ENCODE measurements at places on chromosomes 7 and 10.

- no peak for DNase-seq
- no peaks in the 10 kb centered on the region for H3K4me1 ChIP-seq
- no peak overlapping the region for H3K27ac ChIP-seq
Measured at GRCh38 chr10:60818134-60818770, 40.0 kb downstream of the CDK1 start.

- no peak for DNase-seq
- peaks cover 10% of the 10 kb centered on the region for H3K4me1 ChIP-seq
- H3K36me3 ChIP-seq: no peaks in the 10 kb centered on the region
- H3K4me3 ChIP-seq: peak overlapping the region; percentile 13
Measured at GRCh38 chr7:158588085-158588877, 658 bp upstream of the PTPRN2 start.

GRCh38 chr7:74269757-74270277 is 15.6 kb upstream of the RFC2 start:
- H3K36me3 ChIP-seq: no peaks in the 10 kb centered on the region
- no peak overlapping the region for H3K27ac ChIP-seq
- DNase-seq: peak; percentile 55
- no peaks in the 10 kb centered on the region for H3K4me1 ChIP-seq
- H3K27me3 ChIP-seq: no peaks in the 10 kb centered on the region

DNA sequence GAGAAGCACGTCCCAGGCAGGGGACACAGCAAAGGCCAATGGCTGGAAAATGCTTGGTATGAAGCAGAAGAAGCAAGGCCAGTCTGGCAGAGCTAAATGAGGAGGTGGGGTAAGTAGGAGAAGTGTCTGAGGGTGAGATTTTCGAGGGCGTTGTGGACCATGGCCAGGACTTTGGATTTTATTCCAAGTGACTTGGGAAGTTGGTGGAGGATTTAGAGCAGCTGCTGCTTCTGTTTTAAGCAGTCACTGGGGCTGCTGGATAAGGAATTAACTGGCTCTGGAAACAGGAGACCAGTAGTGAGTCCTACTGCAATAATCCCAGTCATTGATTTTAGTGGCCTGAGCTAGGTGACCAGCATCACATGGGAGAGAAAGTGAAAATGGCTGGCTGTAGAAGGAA is 67.6 kb upstream of the GSDME start:
- DNase-seq: no peak
- H3K4me3 ChIP-seq: no peak overlapping the region
- no peak overlapping the region for H3K27ac ChIP-seq
- H3K36me3 ChIP-seq: peaks cover 3% of the 10 kb centered on the region
- H3K4me1 ChIP-seq: peaks cover 53% of the 10 kb centered on the region

GRCh38 chr7:31782411-31782991 is 95.5 kb downstream of the PPP1R17 start:
- no peaks in the 10 kb centered on the region for H3K4me1 ChIP-seq
- DNase-seq: no peak
- H3K27me3 ChIP-seq: no peaks in the 10 kb centered on the region
- no peak overlapping the region for H3K4me3 ChIP-seq

DNA sequence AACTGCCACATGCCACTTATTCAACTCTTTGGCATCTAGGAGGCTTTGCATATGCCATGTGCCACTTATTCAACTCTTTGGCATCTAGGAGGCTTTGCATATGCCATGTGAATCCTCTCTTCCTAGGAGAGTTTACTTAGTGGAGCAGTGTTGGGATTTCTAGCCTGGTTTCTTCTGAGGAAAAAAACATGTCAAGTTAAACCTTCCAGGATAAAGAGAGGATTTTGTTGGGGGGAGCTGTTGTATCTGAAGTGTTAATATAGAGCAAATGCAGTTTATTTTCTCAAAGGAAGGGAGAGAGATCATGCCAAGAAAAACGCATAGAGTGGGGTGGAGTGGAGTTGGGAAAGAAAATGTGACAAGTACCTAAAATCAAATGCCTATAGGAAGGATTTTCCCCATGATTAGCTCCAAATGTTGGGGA is 91.5 kb downstream of the MCU start:
- H3K4me1 ChIP-seq: no peaks in the 10 kb centered on the region
- H3K27me3 ChIP-seq: no peaks in the 10 kb centered on the region
- no peak overlapping the region for H3K27ac ChIP-seq
- no peak overlapping the region for H3K4me3 ChIP-seq
- no peaks in the 10 kb centered on the region for H3K36me3 ChIP-seq
- no peak for DNase-seq

DNA sequence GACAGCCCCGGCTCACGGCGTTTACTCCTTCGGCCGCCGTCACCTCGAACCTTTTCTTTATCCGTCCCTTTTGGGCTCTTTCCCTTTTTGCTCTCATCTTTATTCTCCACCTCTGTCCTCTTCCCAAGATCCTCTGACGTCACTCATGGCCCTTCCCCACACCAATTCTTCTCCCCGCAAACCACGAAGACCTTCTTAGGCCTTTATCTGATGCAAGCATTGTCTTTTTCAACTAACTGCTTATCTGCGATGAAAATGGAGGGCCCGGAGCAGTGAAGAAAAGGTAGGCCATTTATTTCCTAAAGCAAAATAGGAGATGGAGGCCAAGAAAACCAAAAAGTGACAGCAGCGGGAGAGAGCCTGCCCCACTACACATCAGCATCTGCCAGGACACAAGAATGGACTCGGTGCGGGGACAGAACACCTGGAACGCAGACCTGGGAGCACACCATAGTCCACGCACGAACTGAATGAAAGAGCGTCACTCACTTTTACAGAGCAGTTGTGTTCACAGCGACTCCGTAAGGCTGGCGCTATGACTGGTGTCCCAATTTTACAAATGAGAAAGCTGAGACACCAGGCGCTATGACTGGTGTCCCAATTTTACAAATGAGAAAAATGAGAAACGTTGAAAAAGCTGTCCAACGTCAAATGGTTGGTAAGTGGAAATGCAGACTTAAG is 45.3 kb downstream of the ZNF777 start:
- no peaks in the 10 kb centered on the region for H3K27me3 ChIP-seq
- H3K4me3 ChIP-seq: no peak overlapping the region
- H3K36me3 ChIP-seq: no peaks in the 10 kb centered on the region
- DNase-seq: no peak

DNA sequence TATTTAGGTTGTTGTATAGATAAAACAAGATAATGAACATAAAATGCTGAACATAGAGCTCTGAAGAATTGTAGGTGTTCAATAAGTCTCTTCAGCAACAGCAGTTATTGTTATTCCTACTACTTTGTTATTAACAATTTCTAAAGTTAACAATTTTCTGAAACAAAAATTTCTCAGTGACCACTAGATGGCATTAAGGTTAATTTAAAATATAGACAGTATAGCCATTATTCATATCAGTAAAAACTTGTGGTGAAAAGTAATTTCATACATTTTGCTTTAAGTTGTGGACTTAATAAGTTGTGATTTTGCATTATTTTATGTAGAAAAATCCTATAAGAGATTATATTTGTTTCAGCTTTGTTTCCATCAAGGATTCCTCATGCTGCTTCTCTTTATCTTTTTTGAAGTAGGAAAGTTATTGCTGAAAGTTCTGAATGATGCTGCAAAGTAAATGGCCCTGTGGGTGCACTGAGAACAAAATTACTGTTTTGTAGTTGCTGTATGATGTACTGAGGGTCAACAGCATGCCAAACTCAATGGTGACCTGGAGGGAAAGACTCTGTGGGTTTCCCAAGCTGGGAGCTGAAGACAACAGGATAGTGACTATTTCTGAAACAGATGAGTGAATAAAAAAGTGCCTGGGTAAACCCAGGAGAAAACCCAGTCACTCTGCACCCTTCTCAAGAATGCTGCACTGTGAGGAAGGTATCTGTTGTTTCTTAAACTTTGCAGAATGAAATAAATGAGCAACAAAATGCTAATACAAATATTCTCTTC is 253.6 kb downstream of the KIF20B start:
- no peaks in the 10 kb centered on the region for H3K27me3 ChIP-seq
- no peak overlapping the region for H3K27ac ChIP-seq
- H3K4me1 ChIP-seq: no peaks in the 10 kb centered on the region
- no peaks in the 10 kb centered on the region for H3K36me3 ChIP-seq
- DNase-seq: no peak

GRCh38 chr7:112162784-112163506 is 43.3 kb downstream of the DOCK4 start:
- H3K36me3 ChIP-seq: no peaks in the 10 kb centered on the region
- H3K27me3 ChIP-seq: no peaks in the 10 kb centered on the region
- no peaks in the 10 kb centered on the region for H3K4me1 ChIP-seq
- H3K4me3 ChIP-seq: no peak overlapping the region
- H3K27ac ChIP-seq: no peak overlapping the region
- no peak for DNase-seq

GRCh38 chr10:49139028-49139845 is 5.4 kb upstream of the FAM170B start:
- H3K4me3 ChIP-seq: no peak overlapping the region
- H3K36me3 ChIP-seq: no peaks in the 10 kb centered on the region
- no peak for DNase-seq
- H3K27ac ChIP-seq: no peak overlapping the region

GRCh38 chr7:40421433-40421832 is 286.6 kb downstream of the SUGCT start:
- no peak for DNase-seq
- H3K36me3 ChIP-seq: no peaks in the 10 kb centered on the region

All from effector memory CD4-positive, alpha-beta T cell (primary cell).